ENCODE measurements at places on chromosomes 1 and 21.

DNA sequence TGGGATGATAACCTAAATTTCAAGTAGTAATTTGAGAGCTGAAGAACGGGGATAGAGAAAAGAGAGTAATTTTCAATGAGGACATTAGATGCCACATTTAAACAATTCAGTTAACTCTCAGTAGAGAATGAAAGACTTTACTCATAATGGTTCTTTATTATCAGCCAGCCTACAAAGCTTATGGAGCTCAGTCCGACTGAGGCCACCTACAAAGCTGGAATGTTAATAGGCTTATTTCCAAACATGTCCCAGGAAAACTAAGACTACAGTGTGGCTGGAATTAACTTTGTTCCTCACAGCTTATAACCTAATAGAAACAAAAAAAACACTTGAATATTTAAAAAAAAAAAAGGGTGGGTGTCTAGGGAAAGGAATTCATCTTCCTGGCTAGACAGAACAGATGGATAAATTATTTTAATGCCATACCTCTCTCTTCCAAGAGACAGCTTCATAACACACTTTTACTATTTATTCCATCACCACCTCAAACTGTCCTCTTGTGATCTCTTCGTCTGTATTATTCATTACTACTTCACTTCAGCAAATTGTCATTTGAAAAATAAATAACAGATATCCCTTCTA lies 9.8 kb downstream of the SLC19A2 start:
- no peak for DNase-seq

- DNase-seq, result no peak
Measured at GRCh38 chr1:116667575-116668105, at the start of gene IGSF3. IGSF3 (minus strand) TSS chr1:116667733; CDS start chr1:116666326, 1,407 bp downstream.

GRCh38 chr1:85656948-85657347 lies 51.3 kb downstream of the ZNHIT6 start:
- DNase-seq, result no peak

GRCh38 chr1:236914375-236914774 lies 89.9 kb downstream of the MT1HL1 start:
- no peak for DNase-seq

DNA sequence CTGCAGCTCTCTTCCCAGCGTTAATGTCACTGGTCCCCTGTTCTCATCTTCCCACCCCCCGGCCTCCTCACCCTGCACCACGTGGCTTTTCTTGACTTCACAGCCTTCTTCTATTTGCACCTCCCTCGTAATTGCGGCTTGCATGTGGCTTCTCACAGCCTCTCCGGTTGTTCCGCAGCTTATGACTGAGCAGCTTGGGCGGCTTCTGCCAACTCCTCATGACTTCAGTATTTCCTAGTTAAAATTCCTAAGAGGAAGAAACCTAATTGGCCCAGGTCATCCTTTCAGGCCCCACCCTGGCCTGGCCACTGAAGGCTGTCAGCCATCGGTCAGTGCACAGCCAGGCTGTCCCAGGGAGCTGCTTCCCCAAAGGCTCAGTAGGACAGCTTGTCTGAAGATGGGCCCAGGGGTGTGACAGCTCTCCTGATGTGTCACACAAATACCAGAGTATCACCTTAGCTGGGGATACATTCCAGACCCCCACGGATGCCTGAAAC lies 8.6 kb upstream of the RERE start:
- no peak for DNase-seq

Measured in stimulated activated CD8-positive, alpha-beta memory T cell treated with anti-CD3 and anti-CD28 coated beads, Interleukin-12 subunit alpha, Interleukin-12 subunit beta, amount 100 ng/mL, for 1 hour (primary cell).